Esophagus squamous epithelium (tissue), 5 donors: ENCODE measurements at places on chromosomes 13 and 19. TPM values are rescaled to one million over a fixed set of nuclear protein-coding genes. Genes with fewer than 3 reads are reported as not detected.

- DNase-seq, result no peak
Measured at GRCh38 chr13:96089139-96089538, 768 bp upstream of the HS6ST3 start.

DNA sequence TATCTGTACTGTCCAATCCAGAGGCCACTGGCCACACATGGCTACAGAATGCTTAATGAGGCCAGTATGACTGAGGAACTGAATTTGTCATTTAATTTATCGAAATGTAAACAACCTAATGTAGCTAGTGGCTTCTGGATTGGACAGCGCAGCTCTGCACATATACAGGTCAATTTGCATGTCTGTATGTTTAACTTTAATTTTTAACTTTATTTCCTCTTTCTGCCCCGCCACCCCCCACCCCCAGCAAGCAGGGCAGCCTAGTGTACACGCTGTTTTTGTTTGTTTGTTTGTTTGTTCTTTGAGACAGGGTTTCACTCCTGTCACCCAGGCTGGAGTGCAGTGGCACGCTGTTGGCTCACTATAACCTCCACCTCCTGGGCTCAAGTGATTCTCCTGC is 15.5 kb downstream of the ZSWIM9 start:
- DNase-seq, result no peak

GRCh38 chr19:18385675-18386542 is at the start of gene GDF15:
TSS of gene GDF15 (plus strand) at chr19:18386158. CDS start at chr19:18386190, 32 bp downstream.
- no peak for DNase-seq

- DNase-seq, result no peak
Measured at GRCh38 chr19:670609-671075, 5.5 kb upstream of the FSTL3 start.

- no peak for DNase-seq
Measured at GRCh38 chr19:11377237-11377636, 2.8 kb downstream of the SWSAP1 start.

GRCh38 chr19:30426864-30427263 is 54.7 kb downstream of the ZNF536 start:
- DNase-seq, result no peak

- DNase-seq, result no peak
Measured at GRCh38 chr19:27929399-27929798, 1283.6 kb downstream of the UQCRFS1 start.

- no peak for DNase-seq
Measured at GRCh38 chr13:27869436-27870095, 50.2 kb upstream of the PDX1 start.

GRCh38 chr13:72651144-72651543 is 76.3 kb downstream of the MZT1 start:
- no peak for DNase-seq

GRCh38 chr13:75882261-75882660 is 246.1 kb downstream of the LMO7 start:
- DNase-seq, result no peak

DNA sequence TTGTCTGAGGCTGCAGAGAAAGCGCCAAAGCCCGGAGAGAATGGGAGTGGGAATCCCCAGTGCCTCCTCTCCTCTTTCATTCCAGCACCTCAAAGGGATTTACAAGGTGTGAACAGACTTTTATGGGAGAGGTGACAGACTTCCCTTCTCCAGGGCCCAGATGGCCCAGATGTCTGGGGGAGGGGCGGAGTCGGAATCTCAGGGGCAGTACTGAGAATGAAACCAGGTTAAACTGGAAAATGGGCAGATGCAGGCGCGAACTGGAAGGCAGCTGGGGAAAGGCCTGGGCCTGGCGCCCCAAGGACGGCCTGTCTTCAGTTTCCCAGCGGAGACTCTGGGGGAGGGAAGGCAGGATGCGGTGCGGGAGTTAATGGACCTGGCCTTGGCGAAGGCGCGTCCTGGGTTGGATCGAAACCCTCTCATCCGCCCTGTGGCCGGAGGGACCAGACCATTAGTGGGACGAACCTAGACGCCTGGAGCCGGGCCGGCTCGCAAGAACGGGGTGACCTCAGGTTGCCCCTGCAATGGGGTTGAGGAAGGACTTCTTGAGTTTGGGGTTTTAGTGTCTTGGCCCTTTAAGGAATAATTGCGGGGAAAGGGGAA is 592 bp upstream of the TRIP10 start:
- DNase-seq, result no peak

DNA sequence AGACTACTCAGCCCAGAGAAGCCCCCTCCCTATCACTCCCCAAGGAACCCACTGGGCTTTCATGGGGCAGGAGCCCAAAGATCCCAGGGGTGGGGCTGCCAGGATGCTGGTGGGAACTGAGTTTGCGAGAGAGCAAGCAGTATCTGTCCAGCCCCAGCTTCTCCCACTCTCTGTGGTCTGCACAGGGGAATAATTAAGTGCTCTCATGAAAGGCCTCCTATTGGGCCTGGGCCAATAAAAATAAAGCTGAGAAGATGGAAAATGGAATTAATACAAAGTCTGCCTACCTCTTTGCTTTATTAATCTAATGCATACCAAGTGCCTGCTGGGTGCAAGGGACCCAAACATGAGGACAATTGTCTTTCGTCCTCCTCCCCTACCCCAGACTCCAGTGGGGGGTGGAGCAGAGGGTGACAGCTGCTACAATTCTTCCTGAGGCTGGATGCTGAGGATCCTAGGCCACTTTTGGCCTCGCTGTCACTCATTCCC is 5.4 kb downstream of the DDX39A start:
- DNase-seq, result no peak

- no peak for DNase-seq
Measured at GRCh38 chr19:10593820-10594637, 6.9 kb upstream of the AP1M2 start.

- DNase-seq, result no peak
Measured at GRCh38 chr13:69108486-69108885, 999.1 kb upstream of the ATXN8OS start.

DNA sequence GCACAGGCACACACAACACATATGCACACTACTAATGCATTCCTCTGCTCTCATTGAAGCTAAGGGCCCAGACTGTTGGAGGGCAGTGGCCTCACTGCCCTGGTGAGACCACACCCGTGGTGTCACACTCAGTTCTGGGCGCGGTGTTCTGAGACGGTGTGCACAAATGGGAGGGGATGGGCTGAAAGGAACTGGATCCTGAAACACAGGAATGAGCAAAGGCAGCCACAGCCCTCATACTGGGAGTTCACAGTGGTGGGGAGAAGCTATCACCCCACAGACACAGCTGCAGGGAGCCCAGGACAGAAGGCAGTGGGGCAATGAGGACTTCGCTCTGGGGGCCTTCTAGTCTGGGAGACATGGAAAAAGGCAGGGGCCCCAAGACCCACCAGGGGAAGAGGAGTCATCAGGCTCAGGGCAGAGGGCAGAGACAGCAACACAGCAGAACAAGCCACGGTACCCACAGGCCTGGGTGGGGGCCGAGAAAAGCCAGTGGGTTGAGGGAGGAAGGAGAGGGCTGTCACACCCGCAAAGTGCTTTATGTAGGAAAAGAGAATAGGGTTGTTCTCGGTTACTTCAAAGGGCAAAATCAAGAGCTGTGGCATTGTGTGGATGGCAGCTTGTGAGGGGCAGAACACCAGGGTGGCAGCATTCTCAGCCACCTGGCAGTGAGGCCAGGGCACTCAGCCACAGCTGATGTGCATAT is 75.4 kb upstream of the GPR183 start:
- DNase-seq, result no peak

DNA sequence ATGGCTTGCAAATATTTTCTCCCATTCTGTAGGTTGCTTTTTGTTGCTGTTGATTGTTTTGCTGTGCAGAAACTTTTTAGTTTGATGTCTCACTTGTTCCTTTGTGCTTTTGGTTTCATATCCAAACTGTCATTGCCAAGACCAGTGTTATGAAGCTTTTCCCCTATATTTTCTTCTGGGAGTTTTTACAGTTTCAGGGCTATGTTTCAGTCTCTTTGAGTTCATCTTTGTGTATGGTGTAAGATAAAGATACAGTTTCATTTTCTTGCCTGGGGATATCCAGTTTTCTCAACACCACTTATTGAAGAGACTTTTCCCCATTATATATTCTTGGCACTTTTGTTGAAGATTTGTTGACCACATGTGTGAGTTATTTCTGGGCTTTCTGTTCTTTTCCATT is 139.9 kb downstream of the MRPL57 start:
- no peak for DNase-seq

Gene NFKBIB
- total RNA-seq, result 30.0 TPM

Gene PHF11
- 12.9 TPM for total RNA-seq

Gene SBNO2
- total RNA-seq, result 31.3 TPM

Gene ALOX5AP
- total RNA-seq, result 5.0 TPM

Gene FCHO1
- 3.5 TPM for total RNA-seq
